ENCODE measurements at places on chromosomes 5 and 9. TPM values are rescaled to one million over a fixed set of nuclear protein-coding genes. Genes with fewer than 3 reads are reported as not detected.

The BAAT gene
- 0.13 TPM for polyA plus RNA-seq

The F2RL2 gene
- polyA plus RNA-seq = 0.49 TPM

The DEPDC1B gene
- polyA plus RNA-seq = 29.4 TPM

The GLDC gene
- 23.6 TPM for polyA plus RNA-seq

The SLC36A3 gene
- polyA plus RNA-seq = not detected

The ANKRD18B gene
- polyA plus RNA-seq = 1.0 TPM

The ANKRD33B gene
- polyA plus RNA-seq = 1.5 TPM

The TMEM171 gene
- 3.2 TPM for polyA plus RNA-seq

The SNX24 gene
- polyA plus RNA-seq = 11.6 TPM

The AJM1 gene
- polyA plus RNA-seq = 0.71 TPM

- DNase-seq = no peak
Observed at GRCh38 chr5:131944702-131945550, 537 bp downstream of the MEIKIN start.

- no peak for DNase-seq
Observed at GRCh38 chr9:68970151-68970550, 43.8 kb downstream of the PRKACG start.

DNA sequence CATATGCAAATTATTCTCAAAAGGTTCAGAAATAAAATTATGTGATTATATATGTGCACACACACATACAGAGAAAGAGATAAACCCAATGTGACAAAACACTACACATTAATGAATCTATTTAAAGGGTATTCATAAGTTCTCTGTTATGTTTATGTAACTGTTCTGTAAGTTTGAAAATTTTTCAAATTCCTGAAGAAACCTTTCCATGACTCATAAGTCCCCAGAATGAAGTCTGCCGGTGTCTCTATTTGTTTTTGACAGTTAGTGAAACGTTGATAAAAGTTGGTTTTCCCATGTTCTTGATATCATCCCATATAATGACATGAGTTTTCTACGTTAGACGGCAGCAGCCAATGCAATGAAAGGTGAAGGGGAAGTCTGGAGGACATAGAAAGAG lies 199.5 kb upstream of the PUM3 start:
- no peak for DNase-seq

- no peak for DNase-seq
Observed at GRCh38 chr9:89025553-89025952, 34.3 kb downstream of the S1PR3 start.

- no peak for DNase-seq
Observed at GRCh38 chr9:112140936-112141335, 34.2 kb downstream of the SUSD1 start.

GRCh38 chr9:136204838-136205706 lies at the start of gene LHX3:
Gene LHX3, minus strand, starts transcription at chr9:136205128. Its CDS starts 116 bp downstream, at chr9:136205012.
- no peak for DNase-seq

GRCh38 chr5:130425424-130425823 lies 521.2 kb downstream of the CHSY3 start:
- DNase-seq = no peak

- DNase-seq = no peak
Observed at GRCh38 chr9:21281275-21281674, 23.8 kb downstream of the IFNA5 start.

- DNase-seq = no peak
Observed at GRCh38 chr5:74476819-74477453, 163.6 kb downstream of the ENC1 start.

DNA sequence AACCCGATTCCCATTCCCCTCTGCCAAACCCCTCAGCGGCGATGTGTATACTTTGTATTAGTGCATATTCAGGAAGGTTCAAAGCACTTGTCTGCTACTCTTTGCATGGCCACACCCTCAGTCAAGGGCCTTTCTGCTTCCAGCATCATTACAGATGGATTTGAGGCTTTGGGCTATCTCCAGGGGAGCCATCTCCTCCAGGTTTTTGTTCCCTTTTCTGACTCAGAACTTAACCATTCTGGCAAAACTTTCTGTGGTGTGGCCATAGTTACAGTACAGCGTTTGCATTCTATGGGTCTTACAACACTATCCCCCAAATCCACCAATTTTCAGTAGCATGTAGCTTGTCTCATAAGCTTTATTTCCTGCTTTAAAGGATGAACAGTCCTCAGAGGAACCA lies 36.0 kb upstream of the SVEP1 start:
- no peak for DNase-seq

DNA sequence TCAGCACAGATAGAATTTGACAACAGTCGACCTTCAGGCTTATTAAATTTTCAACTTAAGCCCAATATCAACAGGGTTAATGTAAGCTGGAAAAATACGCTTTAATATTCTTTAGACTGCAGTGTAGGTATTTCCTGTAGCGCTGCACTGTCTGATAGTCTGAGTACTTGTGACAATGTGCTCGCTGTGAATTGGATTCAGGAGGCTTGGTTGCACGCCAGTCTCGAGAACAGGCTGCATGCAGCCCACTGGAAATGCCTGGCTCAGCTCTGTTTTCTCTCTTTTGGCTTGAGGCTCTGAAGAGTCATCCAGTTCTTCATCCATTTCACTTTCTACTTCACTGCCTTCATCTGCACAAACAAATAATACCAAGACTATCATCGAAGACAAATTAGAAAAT lies 300.9 kb downstream of the RFX3 start:
- no peak for DNase-seq

DNA sequence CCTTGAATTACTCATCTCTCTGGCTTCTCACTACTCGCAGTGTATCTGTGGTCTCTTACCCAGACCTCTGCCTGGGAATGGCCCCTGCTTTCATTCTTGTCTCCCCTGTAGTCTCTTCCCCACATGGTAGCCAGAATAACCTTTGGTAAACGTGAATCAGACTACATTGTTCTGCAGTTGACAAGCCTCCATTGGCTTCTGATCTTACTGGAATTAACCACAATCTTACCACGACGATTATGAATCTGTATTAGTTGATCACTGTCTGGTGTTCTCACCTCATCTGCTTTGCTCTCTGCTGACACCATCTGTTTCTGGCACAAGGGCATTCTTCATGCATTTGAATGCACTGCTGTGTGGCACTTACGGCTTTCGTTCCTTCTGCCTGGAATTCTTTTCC lies 781.2 kb downstream of the MTRR start:
- no peak for DNase-seq

DNA sequence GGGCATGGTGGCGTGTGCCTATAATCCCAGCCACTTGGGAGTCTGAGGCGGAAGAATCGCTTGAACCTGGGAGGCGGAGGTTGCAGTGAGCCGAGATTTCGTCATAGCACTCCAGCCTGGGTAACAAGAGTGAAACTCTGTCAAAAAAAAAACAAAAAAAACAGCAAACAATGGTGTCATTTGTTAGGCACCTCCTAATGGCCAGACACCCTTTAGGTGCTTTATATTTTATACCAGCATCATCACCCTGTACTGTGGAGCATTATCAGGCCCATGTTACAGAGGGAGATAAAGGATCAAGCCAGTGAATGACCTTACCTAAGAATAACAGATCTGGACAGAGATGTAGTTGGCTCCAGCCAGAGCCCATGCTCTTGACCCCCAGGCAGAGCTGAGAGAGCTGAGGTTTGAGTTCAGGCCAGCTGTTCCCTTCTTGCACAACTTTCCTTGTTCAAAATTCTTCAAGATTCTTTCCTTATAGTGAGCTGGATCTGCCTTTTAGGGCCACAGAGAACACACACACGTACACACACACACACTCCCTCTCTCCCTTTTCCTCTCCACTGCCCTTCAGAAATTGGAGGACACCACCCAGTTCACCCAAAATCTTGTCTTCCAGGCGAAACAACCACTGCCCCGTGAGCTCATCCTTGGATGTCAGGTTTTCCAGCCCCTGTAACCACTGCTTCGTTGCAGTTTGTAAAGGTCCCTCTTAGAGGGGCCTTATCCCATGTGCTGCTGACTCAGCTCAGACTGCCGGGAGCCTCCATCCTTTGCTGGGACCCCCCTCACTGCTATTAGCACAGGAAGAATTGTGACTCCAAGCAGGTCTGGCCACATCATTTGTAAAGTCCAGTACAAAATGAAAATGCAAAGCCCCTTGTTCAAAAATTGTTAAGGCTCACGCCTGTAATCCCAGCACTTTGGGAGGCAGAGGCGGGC lies 10.4 kb upstream of the PTGES start:
- DNase-seq = no peak

DNA sequence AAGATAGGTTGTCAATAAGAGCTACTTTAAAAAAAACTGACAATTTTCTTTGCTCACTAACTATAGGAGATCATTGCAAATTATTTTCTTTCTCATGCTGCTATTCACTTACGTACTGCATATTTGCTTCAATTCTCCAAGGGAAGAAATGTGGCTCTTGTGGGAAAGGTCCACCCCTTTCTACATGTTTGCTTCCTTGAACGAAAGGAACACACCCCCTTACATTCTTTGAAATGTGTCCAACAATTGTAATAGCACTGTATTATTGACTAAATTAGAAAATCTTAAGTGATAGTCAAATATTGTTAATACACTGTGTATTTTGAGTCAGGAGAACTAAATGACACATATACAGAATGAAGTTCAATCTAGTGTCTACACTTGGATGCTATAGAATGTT lies 5.2 kb downstream of the MEF2C start:
- DNase-seq = no peak

DNA sequence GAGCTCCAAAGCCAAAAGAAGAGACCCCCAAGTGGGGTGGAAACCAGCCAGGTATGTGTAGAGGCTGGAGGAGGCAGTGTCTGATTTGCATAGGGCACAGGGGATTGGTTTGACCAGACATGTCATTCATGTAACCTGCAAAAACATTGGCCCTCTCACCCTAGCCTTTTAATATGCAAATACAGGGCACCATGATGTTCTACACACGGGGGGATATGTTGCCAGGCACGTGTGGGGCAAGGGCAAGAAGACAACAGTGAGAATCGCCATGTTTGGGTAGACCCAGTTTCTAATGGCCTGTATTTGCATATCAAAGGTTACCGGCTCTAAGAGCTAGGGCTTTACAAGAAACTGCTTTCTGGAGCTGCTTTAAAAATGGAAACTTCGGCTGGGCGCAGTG lies 208.9 kb downstream of the GOLPH3 start:
- DNase-seq = no peak

DNA sequence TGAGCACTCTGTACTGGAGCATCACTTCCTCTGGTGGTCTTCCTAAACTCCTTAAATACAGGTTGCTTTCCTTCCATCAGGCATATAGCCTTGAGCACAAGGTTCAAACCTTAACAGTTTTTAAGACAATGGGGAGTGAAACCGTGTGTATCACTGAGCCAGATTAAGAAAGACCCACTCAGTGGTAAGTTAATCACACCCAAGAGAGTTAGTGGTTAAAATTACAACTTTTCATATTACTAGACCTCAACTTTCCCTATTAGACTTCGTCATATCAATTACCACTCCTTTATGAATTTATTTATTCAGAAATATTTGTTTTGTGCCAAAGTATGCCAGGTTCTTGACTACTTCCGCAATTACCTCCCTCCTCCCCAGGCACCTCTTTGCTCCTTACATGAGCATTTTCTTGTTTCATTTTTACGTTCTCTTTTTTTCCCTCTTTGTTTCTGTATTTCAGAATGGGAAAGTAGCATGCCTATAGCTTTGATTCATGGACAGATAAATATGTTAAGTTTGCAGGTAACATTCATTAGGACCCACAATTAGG lies 351.0 kb downstream of the KIAA0825 start:
- DNase-seq = no peak

- DNase-seq = no peak
Observed at GRCh38 chr5:101838435-101838834, 457.6 kb downstream of the SLCO4C1 start.

DNA sequence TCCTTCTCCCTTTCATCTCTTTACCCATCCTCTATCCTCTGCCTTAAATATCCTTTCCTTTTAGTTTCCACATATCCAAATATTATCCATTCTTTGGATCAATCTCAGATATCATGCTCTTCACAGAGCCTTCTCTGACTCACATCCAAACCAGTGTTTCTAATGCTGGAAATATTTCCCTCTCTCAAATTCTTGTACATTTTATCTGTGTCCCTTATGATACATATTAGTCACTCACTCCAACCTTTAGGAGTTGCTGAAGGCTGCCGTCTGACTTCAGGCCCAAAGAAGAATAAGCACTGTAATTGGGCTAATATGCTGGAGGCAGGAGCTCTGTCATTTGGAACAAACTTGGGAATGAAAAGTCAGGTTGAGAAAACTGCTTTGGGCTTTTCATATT lies 156.4 kb upstream of the RUSC2 start:
- no peak for DNase-seq

GRCh38 chr9:99445371-99445891 lies 223.3 kb downstream of the SEC61B start:
- no peak for DNase-seq

DNA sequence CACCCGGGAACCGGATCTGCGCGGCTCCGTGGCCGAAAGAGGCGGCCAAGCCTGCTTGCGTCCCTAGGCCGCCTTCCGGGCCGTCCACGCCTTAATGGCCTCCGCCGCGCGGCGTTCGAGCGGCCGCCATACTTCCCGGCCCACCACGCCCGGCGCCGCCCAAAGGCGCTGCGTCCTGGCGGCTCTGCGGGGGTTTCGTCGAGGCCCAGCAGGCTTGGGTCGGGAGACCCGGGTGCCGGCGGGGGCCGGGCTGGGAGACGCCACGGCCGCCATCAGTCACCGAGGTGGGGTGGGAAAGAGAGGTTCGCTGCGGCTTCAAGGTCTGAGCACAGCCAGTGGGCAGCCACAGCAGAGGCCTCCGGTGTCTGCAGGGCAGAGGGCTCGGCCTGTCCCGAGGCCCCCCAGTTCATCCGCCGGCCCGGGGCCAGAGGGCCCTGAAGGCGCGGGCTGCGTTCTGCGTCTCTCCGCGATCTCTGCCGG lies 545.8 kb upstream of the CDH10 start:
- no peak for DNase-seq

DNA sequence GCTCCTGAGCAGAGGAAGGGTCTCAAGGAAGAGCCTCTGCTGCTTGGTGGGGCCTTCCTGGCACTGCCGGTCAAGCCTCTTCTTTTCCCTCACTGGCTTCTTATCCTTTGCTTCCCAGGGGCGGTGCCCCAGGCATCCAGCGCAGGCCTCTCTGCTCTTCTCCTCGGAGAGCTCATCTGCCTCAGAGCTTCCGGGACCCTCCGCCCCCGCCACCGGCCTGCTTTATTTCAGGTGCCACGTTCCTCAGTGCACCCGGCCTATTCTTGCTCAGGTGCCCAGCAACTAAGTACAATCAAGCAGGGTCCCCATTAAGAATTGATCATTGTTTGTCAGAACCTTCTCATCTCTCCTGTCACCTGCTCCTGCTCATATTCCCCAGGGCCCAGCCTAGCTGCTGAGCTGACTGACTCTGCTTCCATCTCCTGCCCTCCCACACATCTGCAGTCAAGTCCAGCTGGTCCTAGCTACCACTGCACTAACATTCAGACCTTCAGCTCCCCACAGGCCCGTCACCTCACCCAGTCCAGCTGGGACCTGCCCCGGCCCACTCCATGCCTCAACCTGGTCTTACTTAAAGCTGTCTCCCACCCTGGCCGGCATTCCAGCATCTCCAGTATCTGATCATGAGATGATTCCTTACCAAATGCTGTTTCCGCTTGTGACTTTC lies 114.3 kb upstream of the BOD1 start:
- DNase-seq = no peak

All from left renal pelvis (tissue), 4 donors.